ENCODE measurements at places on chromosomes 5 and 9. TPM values are rescaled to one million over a fixed set of nuclear protein-coding genes. Genes with fewer than 3 reads are reported as not detected.

DNA sequence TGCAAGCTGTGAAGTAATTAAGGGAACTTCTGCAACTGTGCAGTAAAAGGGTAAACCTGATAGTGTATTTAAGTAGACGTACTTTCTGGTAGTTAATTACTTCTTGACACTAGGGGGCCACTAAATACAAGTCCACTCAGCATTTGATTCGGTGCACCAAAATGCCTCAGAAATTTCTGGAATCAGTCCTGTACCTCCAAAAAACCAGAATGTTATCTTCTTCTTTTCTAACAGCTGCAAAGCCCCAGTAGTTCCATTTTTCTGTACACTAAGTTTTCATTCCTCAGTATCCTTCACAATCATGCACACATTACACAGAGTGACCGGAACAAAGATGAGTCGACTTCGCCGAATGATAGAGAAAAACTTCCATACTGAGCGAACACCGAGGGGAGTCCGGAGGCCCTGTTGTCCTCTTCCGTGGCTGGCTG, 484 bp downstream of the GFM2 start:
- DNase-seq, result no peak

DNA sequence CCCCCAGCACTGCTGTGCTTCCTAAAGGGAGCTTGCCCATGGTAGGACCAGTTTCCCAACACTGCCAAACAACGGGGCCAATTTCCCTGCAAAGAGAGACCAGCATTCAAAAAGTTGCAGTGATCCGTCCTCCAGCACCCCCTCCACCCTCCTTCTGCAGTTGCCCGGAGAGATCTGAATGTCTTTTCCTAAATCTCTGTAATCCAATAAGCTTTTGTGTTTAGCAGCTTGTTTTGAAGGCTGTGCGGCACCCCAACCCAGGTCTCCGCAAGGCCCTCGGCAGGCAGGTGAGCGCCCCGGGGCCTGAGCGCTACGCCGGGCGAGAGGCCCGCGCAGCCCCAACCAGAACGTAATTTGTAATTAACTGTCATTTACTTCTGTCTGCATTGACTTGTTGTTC, 366.9 kb upstream of the IRX2 start:
- no peak for DNase-seq

- no peak for DNase-seq
Observed at GRCh38 chr5:34488984-34489383, 167.1 kb upstream of the RAI14 start.

DNA sequence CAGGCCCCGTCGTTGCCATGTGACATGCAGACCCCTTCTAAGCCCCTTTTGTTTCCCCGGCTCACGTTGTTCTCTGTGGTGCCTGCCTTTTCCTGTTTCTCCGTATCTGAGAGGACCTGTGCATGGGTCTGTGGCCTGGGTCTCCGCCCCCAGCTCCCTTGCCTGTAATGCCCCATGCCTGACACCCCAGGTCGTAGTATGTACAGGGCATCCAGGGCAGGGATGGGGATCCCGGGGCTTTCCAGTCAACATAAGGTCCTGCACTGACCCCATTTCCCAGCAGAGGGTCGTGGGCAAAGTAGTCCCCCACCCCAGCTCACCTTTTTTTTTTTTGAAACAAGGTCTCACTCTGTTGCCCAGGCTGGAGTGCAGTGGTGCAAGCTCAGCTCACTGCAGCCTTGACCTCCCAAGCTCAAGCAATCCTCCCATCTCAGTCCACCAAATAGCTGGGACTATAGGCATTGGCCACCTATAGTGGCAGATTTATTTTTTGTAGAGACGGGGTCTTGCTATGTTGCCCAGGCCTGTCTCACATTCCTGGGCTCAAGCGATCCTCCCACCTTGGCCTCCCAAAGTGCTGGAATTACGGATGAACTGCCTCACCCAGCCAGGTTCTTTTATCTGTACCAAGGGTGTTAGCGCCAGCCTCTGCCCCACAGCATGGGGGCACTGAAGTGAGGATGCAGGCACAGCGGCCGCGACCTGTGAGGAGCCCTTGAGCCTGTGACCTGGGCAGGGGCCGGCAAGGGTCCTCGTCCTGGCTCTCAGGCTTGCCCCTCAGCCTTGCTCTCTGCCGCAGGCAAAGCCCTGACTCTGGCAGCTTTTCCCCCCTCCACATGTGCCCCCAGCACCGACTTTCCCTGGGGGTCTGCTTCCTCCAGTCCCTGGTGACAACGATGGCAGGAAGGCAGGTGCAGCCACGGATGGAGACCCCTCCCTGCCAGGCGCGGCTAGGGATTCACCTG, 19.1 kb upstream of the QSOX2 start:
- no peak for DNase-seq

DAP gene
- total RNA-seq, result 35.5 TPM

DAB2IP gene
- 28.3 TPM for total RNA-seq

DNA sequence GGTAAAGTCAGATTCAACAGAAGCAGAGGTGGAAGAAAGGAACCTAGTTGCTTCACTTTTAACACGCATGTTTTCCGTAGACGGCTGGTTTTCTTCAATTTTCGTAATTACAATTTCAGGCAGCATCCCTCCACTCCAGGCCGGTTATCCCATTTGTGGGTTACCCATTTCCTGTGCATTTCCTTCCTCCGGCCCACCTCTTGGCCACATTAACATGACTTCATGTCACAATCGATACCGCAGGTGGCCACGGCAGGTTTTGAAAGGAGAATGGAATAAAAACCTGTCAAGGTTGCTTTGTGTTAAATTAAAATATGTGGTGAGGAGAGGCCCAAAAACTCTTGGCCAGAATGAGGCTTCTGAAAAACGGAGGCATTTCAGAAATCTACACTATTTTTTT, 130.2 kb downstream of the PCSK5 start:
- DNase-seq, result no peak

- DNase-seq, result no peak
Observed at GRCh38 chr5:42908086-42908485, 96.4 kb upstream of the SELENOP start.

DNA sequence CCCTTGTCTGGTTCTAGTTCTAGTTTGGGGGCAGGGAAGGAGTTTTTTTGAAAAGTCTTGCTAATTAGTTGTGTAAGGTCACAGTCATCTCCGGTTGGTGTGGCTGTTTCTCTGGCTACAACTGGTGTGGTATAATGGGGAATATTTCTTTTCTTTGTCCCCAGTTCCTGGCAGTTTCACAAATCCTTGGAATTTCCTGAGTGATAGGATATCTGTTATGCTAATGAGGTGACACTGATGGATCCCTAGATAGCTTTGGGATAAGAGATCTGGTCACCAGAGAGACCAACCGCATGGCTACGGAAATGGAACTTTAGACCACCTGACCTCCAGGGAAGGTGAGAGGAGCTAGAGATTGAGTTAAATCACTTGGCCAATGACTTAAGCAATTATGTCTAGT, 494.6 kb downstream of the ARHGEF28 start:
- no peak for DNase-seq

GRCh38 chr9:136058801-136059302, 36.2 kb downstream of the NACC2 start:
- no peak for DNase-seq

CD74 gene
- 91.0 TPM for total RNA-seq

TLX3 gene
- total RNA-seq, result not detected

DNA sequence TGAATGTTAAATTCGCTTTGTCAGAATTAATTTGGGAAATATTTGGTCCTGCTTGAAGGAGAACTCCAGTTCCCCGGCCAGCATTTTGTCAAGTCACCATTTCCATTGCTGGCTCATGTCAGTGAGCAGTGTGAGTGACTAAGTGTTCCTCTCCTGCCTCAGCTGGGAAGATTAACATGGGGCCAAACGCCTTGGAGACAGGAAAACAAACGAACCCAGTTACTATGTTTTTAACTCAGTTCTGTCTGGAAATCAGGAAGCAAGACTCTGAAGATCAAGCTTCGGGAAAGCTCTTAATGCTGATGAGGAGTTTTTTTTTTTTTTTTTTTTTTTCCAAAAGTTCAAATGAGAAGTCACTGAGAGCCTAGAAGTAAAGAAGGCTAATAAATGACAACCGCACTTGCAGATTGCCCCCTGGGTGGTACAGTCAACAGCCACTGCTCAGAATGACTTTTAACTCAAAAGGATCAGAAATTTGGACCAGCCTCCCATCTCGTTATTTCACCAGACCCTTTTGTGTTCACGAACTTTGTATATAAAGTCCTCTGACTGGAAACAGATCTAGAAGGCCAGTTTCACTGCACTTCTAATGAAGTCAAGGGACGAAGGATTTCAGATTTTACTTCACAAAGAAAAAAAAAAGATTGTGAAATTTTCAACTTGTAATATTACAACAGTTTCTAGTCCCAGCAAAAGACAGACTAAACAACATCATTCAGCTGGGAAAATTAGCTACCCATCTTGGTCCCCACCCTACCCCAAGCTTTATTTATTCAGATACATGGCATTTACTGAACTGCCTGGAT, 121.3 kb downstream of the LHFPL2 start:
- DNase-seq, result no peak

DNA sequence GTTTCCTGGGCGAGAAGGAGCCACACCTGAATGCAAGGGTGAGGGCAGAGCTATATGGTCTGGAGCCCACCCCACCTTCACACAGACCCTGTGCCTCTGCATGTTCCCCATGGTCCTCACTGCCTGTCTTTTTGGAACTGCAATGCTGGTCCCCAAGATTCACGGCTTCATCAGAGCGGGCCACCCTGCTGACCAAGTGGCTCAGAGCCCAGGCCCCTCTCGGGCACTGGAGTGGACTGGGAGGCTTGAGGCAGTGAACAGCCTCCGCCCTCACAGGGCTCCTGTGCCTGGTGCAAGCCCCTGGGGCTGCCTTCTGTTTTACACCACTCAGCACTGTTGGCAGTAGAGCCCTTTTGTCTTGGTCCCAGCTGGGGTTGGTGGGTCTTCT, 143.2 kb downstream of the CACNA1B start:
- DNase-seq, result no peak

GLRA1 gene
- total RNA-seq, result not detected

UBE2QL1 gene
- 0.35 TPM for total RNA-seq

GRCh38 chr9:114972510-114973136, 42.2 kb upstream of the TNFSF8 start:
- no peak for DNase-seq

IL5 gene
- not detected for total RNA-seq

- DNase-seq, result no peak
Observed at GRCh38 chr5:80615266-80615914, 39.1 kb upstream of the MSH3 start.

DNA sequence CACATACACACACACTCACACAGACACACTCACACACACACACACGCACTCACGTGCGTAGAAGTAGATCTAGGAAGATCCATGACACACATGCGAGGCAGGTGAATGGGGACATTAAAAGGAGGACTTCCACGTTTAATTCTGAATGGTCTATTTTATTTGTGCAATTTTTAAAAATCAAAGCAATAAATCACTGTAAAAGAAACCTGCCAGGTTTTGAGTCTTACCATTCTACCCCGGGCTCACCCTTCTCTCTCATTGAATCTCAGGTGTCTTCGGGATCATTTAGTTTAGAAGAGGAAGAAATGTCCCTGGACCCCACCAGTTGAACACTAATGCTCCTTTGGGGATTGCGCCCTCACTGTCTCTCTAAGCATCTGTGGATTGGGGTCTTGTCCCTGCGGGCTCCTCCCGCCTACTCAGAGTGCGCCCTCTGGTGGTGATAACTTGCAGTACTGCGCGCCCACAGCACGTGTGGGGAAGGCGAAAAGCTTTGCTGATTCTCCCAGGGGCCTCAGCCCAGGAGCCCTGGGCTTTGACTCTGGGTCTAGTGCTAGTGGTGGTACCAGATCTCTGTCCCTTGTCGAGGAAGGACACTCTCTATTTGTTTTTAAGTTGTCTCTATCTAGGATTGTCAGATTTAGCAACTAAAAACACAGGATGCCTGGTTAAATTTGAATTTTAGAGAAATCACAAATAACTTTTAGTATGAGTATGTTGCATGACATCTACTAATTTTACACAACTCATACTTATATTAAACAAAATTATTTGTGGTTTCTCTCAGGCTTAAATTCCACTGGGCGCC, 34.8 kb downstream of the BOD1 start:
- DNase-seq, result no peak

DNA sequence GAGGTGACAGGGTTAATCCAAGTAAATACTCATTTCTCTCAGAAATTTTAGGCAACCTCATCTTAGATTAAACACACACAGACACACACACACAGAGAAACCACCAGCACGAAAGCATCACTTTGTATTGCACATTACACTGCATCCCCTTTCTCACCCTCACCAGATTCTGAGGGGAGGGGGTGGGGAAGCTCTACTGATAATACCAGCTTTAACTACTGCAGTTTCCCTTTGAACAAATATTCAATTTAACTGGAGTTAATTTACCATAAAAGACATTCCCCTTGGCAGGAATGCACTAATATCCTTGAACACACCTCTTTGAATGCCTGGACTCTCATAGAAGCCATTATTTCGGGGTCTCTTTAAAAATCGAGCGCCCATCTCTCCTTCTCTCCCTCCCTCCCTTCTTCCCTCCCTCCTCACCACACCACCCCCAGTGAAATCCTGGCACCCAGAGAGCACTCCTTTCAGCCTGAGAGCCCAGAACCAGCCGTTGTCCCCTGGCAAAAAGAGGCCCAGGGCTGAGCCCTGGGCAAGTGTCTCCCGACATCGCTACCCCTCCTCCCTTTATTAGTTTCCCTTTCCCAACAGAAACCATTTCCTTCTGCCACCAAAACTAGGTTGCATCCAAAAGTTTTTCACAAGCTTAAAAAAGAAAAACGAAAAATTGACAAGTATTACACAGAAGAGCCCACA, 2.8 kb upstream of the NFIB start:
- no peak for DNase-seq

GRCh38 chr5:145220481-145220880, 614.7 kb downstream of the PRELID2 start:
- no peak for DNase-seq

DNA sequence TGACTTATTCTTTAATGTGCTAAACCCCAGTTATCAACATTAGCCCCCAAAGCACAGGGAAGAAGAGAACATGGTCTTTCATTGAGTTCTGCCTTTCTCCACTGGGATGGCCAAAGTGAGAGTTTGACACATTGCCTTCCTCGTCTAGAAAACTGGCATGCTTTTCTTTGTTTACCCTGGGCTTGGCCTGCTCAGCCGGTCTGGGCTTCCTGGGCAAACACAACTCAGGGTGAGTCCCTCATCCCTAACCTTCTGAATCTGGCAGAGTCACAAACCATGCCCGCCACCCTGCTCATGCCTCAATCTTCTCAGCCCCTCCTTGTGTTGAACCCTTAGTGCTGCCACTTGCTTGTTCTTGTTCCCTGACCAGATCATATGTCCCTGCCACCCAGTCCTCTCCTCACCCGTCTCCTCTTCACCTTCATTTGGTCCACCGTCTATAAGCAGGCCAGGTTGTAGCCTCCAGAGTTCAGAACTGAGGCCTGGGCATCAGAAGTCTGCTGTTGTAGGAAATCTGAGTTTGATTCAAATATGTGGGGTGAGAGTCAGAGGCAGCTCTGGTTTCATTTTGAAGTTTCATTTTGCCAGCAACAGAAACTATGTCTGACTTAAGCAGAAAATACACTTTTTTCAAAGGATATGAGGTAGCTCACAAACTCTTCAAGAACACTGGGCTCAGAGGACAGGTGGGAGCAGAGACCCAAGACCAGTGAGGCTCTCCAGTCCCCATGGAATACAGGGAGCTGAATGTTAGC, 217.6 kb downstream of the NDUFS4 start:
- DNase-seq, result no peak

- no peak for DNase-seq
Observed at GRCh38 chr9:134318941-134319305, 7.3 kb upstream of the RXRA start.

All from esophagus squamous epithelium (tissue), 5 donors.